ENCODE measurements at places on chromosomes 1 and 21.
A peak's percentile ranks its signal among the peaks of the same experiment; 100 is the strongest.

DNA sequence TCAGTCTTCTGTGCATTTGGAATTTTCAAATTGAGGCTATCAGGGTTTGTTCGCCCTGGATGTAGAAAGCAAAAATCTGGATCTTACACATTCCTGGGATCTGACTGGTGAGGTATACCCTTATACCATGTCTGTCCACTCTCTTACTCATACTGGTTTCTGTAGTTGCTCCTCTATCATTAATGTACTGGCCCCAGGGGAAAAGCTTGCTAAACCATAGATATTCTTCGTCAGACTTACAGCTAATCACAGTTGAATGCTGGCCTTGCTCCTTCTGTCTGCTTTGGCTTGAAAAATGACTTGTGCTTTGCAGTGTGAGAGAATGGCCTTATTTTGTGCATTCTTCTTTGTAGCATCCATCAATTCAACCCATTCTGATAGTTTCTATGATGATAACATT is 30.5 kb downstream of the TBCE start:
- DNase-seq, result peak; percentile 61

DNA sequence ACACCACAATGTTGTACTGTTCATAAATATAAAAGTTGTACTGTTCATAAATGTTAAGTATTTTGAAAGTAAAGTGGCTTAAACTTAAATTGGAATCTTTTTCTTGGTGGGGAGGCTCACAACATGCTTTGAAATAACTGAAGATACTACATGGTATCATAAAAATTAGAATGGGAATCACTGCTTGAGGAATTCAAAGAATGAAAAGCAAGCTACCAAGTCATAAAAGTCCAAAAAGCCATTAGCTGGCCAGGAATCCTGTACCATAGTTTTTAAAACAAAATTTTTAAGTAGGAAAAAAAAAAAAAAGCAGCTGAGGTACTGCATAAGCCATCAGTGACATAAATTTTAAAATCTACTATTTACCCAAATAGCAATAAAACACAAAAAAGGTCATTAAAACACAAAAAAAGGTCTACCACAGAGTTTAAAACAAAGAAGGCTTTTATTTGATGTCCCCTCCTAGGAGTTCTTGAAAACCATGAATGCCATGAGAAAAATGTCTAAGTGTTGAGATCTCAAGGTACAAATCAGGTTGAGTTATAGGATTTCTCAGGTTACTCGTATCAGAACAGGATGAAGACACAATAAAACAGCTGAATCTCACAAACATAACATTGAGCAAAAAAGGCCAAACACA is 8.6 kb downstream of the ZZZ3 start:
- no peak for DNase-seq

- no peak for DNase-seq
Measured at GRCh38 chr1:173195596-173196088, 11.5 kb downstream of the TNFSF4 start.

DNA sequence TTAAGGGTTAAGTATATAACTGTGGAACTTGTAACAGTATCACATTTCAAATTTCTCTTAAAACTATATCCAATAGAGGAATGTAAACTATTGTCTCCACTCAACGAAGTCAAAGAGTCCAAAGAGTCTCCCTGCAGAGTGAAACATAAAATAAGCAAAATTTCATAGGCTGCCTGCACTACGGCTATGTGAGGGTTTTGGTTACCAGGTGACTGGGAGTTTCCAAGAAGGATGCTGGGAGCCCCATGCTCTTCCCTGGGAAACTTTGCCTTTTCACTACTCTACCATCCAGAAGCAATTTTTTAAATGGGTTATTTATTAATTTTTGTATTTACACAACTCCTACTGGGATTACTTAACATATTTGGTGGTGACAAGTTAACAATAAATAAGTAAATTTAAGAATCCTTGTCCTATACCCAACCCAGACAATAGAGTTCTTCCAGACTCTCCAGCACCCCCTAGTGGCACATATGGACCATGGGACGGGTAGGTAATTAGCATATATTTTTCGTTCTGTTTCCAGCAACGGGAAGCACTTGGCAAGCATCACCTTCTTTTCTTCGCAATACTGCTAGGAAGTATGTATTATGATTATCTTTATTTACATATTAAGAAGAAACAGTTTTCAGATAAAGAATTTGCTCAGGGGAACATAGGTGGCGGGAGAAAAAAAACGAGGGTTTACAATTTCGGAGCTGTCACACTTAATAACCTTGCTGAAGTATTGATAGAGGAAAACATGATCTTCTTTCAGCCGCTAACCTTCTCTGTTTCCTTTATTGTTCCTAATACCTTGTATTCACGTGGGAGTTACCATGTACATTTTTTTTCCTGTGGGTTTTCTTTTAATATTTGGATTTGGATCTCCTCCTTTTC is 3.5 kb downstream of the FMO2 start:
- DNase-seq, result peak; percentile 71

DNA sequence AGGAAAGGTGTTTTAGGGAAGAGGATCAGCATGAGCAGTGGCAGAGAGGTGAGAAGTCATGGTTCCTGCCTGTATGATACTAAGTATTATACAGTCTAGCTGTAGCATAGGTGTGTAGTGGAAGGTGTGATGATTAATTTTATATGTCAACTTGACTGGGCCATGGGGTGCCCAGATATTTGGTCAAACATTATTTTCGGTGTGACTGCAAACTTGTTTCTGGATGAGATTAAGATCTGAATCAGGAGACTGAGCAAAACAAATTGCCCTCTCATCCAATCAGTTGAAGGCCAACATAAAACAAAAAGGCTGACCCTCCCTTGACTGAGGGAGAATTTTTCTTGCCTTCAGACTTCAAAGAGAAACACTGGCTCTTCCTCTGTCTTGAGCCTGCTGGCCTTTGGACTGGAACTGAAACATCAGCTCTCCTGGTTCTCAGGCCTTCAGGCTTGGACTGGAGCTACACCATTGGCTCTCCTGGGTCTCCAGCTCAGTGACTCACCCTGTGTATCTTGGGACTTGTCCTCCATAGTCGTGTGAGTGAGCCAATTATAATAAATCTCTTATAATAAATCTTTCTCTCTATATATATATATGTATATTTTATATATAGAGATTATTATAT is 6.8 kb upstream of the CDC42 start:
- DNase-seq, result peak; percentile 15

DNA sequence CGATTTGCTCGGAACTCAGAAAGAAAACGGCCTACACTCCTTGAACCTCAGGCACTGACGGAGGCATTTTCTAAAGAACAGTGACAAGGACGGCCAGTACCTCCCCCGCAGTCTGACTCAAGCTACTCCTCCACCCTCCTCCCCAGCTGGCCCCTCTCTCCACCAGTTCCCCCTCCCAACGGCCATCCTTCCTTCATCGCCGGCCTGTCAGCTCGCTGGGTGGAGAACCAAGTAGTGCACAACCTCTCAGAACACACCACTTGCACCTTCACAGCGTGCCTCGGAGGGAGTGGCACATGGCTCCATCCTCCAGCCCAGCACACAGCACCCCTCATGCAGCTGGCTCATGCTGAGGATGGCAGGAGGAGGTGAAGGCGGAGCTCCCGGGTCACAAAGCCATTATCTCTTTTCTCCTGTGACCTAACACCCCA is 58.8 kb downstream of the TOR1AIP2 start:
- DNase-seq, result no peak

DNA sequence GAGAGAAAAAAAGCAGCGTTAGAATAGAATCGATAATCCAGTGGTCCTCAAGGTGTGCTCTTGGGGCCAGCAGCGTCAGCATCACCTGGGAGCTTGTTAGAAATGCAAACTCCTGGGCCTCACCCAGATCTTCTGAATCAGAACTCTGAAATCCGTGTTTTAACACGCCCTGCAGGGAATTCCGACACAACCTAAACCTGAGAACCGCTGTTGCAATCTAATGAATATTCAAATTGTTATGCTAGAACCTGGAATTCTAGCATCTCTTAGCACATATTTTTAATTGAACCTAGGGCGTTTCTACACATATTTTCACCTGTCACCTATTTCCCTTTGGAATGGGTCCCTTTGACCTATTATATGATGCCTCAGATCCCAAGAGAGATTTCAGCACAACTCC is 175.7 kb downstream of the PSMG1 start:
- no peak for DNase-seq

DNA sequence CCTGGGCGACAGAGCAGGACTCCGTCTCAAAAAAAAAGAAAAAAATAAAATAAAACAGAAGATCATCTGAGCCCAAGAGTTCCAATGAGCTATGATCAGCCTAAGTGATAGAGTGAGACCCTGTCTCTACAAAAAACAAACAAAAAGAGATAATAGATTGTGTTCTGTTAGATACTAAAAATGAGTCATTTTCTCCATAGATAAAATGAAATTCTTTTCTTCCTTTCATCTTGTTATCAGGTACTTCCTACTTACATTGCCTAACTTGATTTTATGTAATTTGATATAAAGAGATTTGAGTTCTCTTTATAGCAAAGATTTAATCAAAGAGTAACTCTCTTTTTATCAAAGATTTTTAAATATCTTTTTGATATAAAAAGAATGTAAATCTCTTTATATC is 19.3 kb upstream of the PTGS2 start:
- DNase-seq, result no peak

- no peak for DNase-seq
Measured at GRCh38 chr1:61310538-61310937, 228.2 kb downstream of the NFIA start.

- DNase-seq, result no peak
Measured at GRCh38 chr1:151809985-151810556, 4.9 kb upstream of the LINGO4 start.

- peak; percentile 91 for DNase-seq
Measured at GRCh38 chr1:64623750-64624191, 121.1 kb upstream of the RAVER2 start.

DNA sequence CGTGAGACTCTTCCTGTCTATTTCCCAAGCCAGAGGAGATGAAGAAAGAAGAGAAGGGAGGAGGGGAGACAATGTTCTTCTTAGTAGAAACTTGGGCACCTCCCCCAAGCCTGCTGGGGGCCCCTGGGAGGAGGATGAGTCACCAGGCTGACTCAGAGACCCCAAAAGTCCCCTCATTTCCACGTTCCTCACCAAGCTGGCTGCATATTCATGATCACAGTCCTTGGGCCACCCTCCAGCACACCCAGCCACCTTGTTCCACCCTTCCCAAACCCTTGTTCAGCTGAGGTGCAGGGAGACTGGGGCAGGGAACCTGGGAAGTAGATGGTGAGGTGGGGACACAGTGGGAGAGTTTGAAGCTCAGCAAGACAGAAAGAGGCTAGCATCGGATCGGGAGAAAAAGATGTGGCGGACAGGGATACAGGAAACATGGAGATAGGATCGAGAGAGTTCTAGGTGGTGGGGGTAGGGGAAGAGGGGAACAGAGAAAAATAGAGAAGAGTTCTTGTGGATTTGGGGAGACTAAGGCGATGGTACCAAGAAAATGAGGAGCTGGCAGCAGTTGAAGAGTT is 712 bp downstream of the RAB13 start:
- peak; percentile 68 for DNase-seq

GRCh38 chr1:74976491-74976890 is 157.7 kb upstream of the LHX8 start:
- DNase-seq, result no peak

DNA sequence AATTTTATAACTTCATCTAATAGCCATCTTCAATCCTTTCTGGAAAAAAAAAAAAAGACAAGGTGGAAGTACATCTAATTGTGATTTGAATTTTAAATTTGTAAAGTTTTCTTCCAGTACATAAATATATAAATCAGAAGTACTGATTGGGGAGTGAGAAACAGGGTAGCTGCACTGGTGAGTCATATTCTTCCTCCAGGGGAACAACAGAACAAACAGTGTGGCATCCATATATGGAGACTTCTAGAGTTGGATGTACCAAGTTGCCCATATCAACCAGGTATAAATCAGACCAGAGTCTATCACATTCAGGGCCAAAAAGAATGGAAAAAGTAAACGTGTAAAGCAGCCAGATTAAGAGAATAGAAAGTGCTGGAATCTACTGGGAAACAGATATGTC is 66.0 kb upstream of the NRIP1 start:
- DNase-seq, result peak; percentile 25

DNA sequence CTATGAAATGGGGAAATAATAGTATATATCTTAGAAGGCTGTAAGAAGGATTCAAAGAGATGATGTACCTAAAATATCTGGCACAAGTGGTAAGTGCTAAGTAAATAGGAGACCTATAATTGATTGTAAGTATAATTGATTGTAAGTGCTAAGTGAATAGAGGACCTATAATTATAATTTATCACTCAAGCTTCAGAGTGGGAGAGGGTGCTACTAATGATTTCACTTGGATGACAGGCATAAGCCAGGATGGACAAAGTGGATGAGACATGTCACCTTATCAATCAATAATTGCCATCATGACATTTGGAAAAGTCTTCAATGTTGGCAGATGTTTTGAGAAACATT is 11.2 kb downstream of the RCAN1 start:
- DNase-seq, result no peak

DNA sequence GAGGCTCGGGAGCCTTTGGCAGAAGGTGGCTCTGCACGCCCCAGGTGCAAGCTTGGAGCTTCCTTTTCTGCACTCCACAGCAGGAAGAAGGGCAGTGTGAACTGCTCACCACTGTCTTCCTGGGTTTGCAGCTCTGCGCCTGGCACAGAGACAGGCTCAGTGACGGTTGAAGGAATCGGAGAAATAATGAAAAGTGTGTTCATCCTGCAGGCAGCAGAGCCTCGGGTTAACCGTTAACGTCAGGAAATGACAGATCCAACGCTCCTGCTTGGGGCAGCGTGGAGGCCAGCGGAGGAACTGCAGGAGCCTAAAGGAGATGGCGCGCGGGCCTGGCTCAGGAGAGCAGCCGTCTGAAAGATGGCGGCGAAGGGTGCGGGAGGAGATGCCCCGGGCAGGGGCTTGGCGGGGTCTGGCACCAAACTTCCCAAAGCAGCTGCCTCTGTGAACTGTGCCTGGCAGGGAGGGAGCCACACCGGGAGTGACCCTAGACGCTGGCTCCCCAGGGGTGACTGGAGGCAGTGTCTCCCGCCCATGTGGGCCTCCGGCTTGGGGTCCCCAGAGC is 10.9 kb upstream of the SAMD11 start:
- DNase-seq, result no peak

GRCh38 chr1:193676996-193677549 is 490.7 kb upstream of the B3GALT2 start:
- DNase-seq, result no peak

- DNase-seq, result no peak
Measured at GRCh38 chr21:46393451-46393940, 65.2 kb upstream of the DIP2A start.

DNA sequence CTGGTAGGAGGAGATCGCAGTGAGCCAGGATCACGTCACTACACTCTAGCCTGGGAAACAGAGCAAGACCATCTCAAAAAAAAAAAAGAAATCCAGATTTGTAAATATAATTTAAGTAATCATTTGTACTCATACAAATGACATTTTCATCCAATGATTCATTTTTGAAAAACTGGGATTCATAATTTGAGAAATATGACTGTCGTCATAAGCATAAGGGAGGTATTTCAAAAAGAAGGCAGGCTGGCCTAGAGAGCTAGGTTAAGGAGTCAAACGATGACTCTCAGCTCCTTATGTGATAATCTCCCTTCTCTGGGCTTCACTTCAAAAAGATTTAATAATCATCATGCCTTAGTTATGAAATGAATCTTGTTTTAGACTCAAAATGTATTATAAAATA is 2.3 kb downstream of the GART start:
- no peak for DNase-seq

Data from astrocyte of the hippocampus (primary cell).